Small intestine (tissue), 16 donors: ENCODE measurements at places on chromosomes 5 and 9.
A peak's percentile ranks its signal among the peaks of the same experiment; 100 is the strongest.

DNA sequence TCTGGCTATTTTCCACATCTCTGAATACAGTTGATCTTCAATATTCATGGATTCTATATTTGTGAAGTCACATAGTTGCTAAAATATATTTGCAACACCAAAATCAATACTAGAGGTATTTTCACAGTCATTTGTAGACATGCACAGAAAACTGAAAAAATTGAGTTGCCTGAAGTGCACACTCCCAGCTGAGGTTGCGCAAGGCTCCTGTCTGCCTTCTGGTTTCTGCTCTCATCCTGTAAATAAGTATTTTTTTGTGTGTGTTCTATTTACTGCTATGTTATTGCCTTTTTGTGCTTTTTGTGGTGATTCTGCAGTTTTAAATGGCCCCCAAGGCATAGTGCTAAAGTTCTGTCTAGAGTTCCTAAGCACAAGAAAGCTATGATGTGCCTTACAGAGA is 371.1 kb upstream of the GRAMD2B start:
- no peak for DNase-seq

DNA sequence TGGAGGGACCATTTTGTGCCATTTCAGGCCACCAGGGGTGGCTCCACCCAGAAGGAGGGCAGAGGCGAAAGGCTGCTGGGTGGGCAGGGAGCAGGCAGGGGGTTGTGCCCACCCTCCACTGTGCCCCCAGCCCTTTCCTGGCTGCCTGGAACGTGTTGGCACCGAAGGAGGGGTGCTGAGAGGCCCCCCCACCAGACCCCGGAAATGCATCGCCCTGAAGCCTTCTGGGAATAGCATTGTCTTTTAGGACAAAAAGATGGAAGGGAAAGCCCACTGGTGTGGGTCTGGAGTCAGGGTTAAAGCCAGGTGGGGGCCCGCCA is 5.1 kb downstream of the NOXA1 start:
- no peak for DNase-seq

DNA sequence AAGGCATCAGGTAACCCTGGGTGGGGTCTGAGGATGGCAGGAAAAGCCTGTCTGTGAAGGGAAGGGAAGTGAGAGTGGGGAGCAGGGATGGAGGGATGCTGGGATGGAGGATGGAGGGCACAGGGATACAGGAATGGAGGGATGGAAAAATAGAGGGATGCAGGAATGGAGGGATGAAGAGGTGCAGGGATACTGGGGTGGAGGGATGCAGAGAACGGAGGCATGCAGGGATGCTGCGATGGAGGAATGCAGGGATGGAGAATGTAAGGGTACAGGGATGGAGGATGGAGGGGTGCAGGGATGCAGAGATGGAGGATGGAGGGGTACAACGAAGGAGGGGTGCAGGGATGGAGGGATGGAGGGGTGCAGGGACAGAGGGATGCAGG is 9.1 kb downstream of the PTGES2 start:
- no peak for DNase-seq

DNA sequence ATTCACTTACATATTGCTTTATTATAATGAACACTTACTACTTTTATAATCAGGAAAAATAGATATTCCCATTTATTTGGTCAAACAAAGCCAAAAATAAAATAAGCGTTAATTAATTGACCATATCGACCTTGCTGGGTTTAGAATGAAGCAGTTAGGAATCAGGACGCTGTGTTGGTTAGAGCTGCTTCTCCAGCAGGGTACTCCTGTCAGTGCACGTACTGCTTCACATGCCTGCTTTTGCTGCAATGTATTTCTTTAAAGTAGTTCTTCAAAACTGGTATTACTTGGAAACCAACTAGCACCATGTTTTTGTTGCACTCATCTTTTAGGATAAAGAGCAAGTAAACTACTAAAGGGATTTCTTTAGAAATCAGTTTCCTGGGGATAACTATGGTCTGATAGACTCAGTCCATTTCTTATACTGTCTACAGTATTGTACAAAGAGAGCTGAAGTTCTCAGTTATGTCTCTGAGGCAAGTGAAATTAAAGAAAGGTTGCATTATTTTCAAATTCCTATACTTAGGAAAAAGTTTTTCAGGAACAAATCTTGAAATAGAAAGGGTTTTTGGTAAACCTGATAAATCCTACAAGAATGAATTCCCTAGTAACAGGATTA is 6.8 kb upstream of the TRMO start:
- DNase-seq: no peak

DNA sequence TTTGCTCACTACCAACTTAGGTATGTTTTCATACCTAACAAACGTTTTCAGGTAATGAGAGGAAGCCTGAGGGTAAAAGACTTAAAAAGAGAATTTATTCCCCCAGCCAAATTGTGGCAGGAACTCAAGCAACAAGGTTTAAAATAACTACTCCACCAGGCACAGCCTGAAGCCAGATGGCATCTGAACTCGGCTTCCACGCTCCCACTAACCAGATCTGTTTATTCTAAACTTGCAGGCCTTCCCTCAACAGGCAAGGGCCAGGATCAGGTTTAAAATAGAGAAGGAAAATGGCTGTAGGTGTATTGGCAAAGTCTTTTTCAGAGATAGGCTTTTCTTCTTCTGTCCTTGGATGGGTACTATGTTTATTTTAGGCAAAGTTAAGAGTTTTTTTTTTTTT is 89.4 kb downstream of the OTULIN start:
- no peak for DNase-seq

GRCh38 chr9:136567651-136568287 is 21.9 kb upstream of the NOTCH1 start:
- peak; percentile 74 for DNase-seq

- DNase-seq: no peak
Observed at GRCh38 chr9:4494806-4495205, 4.5 kb downstream of the SLC1A1 start.

GRCh38 chr9:85533538-85533937 is 208.2 kb downstream of the AGTPBP1 start:
- no peak for DNase-seq

DNA sequence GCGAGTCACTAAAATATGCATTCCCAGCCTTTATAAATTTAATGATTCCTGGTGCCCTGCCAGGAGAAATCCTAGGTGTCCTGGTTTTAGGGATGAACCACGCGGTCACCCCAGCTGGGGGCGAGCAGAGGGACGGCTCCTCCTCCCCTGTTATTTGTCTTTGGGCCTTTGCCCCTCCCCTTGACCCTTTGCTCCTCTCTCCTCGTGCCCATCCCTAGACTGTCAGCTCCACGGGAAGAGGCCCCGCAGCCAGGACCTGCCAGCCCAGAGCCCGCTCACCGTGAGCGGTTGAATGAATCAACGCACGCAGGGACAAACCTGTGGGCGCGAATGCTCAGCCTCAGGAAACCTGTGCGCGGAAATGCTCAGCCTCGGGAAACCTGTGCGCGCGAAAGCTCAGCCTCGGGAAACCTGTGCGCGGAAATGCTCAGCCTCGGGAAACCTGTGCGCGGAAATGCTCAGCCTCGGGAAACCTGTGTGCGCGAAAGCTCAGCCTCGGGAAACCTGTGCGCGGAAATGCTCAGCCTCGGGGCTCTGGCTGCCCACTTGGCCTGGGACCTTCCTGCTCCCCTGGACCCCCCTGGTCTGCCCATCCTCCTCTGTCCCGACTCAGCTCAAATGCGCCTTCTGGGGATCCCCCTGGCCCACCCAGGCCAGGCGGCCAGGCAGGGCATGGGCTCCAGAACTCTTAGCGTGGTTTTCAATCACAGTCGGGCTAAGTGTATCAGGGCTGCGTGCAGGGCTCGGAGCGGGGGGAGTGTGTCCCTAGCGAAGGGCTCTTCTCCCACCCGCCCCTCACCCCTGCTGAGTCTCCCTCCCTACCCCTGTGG is 140.5 kb upstream of the COL5A1 start:
- DNase-seq: no peak

DNA sequence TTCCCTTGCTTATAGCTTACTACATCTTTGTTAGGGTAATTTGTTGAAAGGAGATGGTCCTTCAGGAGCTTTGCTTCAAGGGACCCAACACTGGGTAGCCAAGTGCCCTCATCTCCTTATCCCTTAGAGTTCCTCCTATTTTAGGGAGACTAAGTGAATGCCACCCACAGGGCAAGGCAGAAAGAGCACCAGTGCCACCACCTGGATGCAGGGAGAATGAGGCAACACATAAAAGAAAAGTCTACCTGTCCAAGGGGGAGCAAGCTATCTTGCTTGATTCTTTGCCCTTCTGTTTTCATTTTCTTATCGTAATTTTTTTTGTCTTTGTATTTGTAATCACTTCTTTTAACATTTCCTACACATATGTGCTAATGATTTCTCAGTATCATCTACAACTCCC is 205.5 kb downstream of the NPR3 start:
- DNase-seq: no peak

GRCh38 chr5:127793879-127794278 is 90.7 kb downstream of the CCDC192 start:
- DNase-seq: no peak

GRCh38 chr5:77920359-77921058 is 144.4 kb upstream of the TBCA start:
- no peak for DNase-seq

DNA sequence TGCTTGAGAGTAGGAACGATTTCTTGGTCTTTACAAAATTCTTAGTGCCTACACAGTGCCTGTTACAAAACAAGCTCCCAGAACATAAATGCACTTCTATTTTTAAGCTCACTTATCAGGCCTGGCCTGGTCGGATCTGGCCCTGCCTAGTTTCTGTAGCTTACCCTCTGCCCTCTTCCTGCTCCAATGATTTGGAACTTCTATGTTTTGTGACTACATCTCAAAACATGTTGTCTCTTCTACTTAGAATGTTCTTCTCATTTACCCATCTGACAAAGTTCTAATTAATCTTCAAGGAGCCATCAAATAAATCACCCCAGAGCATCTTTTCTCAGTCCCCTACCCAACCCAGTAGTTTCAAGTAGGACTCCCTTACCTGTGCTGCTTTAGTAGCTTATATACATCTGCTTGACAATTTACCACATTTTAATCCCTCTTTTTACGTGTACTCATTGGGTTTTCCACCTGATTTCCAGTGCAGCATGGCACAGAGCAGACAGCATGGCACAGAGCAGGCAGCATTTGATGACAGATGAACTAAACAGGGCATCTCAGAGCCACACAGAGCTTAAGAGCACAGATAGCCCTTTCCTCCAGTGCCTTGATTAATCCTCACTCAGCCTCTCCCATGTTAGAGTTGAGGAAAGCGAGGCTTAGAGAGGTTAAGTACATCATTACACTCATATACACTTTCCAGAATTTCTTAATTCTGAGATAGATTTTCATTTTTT is 171.9 kb downstream of the MAPKAP1 start:
- no peak for DNase-seq

- no peak for DNase-seq
Observed at GRCh38 chr5:180080486-180081280, 9.1 kb upstream of the RNF130 start.

DNA sequence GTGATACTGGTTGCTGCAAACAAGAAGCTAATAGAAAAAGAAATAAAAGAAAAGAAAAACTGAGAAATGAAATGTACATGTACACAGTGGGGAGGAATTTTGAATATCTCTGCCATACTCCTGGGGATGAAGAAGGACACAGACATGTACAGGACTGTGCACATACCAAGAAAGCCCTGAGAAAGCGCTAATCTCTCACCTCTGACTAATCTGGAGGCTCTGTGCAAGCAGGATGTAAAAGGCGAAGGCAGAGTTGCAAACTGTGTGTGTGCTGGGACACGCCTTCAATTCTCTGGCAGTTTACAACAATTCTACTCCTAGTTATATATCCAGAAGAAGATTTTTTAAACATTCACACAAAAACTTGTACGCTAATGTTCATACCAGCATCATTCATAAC is 211.4 kb downstream of the KIAA0825 start:
- DNase-seq: peak; percentile 5

DNA sequence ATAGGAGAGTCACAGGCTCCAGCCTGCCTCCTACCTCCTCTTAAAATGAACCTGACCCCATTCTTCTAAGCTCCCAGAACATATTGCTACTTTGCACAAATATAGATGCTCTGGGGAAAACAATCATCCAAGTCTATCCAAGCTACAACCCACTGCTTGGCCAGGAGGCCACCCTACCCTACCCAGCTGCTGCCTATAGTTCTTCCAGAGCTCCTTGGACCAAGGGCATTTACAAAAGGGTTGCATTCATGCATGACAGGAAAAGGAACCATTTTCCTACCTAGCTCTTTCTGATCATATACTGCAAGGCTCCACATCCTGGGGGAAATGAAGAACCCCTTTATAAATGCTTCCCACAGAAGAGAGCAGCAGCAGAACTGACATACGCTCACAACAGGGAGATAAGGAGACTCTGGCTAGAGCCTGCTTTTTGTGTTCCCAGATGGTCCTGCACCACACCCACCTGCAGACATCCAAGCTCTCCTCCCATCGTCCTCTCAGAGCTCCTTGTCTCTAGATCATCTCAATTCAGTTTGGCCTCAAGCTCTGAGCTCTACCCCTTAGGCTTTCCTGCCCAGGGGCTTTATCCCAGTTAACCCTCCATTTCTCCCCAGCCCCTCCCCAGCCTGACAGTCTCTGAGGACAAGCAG is 185.5 kb downstream of the SPOCK1 start:
- DNase-seq: no peak

DNA sequence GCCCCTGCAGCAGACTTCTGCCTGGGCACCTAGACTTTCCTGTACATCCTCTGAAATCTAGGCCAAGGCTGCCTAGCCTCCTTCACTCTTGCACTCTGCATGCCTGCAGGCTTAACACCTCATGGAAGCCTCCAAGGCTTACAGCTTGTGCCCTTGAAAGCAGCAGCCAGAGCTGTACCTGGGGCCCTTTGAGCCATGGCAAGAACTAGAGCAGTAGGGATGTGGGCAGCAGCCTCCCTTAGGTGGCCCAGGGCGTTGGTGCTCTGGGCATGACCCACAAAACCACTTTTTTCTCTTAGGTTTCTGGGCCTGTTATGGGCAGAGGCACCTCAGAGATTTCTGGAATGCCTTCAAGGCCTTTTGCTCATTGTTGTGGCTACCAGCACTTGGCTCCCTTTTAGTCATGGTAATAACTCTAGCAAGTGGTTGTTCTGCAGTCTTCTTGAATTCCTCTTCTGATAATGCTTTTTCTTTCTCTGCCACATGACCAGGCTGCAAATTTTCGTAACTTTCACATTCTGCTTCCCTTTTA is 606.2 kb downstream of the TLE4 start:
- DNase-seq: no peak

- no peak for DNase-seq
Observed at GRCh38 chr5:177546258-177546741, 8.1 kb downstream of the FAM193B start.

DNA sequence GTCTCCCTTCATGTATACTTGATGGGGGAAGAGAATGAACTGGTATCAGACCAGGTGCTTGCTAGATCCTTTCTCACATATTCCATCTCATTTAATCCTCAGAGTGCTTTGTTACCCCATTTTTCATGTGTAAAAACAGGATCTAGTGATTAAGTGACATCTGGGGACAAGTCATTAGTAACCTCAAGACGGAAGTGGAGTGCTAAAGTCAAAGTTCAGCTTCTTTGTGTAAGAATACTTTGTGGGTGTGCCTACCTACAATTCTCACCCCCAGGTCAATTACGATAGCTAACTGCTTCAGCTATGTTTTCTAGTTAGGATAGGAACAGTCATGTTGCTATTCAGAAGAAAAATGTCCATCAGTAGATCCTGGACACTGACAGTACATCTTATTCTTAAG is 3.1 kb upstream of the FAM120AOS start:
- peak; percentile 75 for DNase-seq

GRCh38 chr5:56329652-56330051 is 96.5 kb upstream of the ANKRD55 start:
- DNase-seq: no peak

GRCh38 chr5:29889051-29889450 is 1304.4 kb upstream of the CDH6 start:
- DNase-seq: no peak
